ENCODE measurements at places on chromosomes 5 and 9.

- no peak for DNase-seq
These were observed 81.6 kb downstream of the MACIR start for GRCh38 chr5:103340132-103340531.

GRCh38 chr5:14432931-14433589, 148.5 kb upstream of the OTULINL start:
- no peak for DNase-seq

DNA sequence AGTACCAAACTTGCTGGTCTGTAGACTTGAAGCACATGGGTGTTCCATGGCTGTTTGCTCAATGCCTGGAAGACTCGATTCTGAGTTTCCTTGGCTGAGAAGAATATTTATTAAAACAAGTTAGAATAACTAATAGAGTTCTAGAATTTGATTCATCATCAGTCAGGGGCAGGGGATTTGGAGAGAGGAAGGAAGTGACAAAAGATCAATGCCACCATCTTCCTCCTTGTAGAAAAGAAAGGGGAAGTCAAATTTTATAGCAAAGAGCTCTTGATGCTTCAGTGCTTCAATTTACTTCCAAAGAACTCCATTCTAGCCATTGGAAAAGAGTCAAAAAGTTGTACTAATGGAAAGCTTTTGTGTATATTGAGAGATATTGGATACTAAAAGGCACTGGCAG, 236.3 kb downstream of the MCTP1 start:
- DNase-seq, result no peak

- no peak for DNase-seq
These were observed 28.8 kb downstream of the C5orf58 start for GRCh38 chr5:170261528-170262043.

DNA sequence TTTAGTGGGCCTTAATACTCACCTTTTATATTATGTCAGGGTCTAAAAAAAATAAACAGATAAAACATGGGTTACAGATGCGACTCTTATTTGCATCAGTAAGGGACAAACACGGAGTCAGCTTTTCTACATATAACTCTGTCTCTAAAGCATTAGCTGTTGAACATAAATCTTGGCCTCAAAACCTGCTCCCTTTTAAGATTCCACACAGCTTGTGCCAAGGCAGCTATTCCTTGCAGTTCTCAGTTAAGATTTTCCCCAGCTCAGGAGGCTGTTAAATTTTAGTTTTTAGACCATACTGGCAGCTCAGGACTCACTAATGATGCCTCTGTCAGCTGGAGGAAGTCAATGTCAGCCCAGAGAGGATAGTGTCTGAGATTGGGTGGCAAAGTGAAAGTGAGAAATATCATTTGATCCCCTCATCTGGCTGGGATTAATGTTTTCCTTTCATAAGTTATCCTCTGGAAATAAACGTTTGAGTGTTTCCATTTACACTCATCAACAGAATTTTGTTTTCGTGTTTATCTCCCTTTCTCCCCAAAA, 287.5 kb downstream of the ELAVL2 start:
- DNase-seq, result no peak

- no peak for DNase-seq
These were observed 82.6 kb upstream of the EQTN start for GRCh38 chr9:27379311-27380251.

- peak; percentile 89 for DNase-seq
These were observed 43.3 kb upstream of the TJP2 start for GRCh38 chr9:69130456-69131441.

GRCh38 chr5:113169720-113170119, 193.1 kb downstream of the DCP2 start:
- DNase-seq, result peak; percentile 74

DNA sequence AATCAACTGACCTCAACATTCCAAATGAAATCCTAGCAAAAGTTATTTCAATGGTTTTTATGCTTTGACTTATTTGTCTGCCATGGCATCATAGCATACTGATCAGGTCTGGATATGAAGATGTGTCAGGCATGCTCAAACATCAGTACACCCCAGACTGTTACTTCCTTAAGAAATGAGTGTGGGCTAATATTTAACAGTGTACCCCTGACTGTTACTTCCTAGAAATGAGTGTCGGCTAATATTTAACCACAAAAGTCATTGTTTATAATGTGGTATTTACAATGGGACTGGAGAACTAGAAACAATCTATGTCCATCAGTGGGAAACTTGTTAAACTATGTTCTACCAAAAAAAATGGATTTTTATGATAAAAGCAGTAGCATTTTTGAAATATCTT, 38.1 kb upstream of the HNRNPA0 start:
- no peak for DNase-seq

Measured in fibroblast of villous mesenchyme (primary cell).